Stimulated activated CD8-positive, alpha-beta memory T cell treated with anti-CD3 and anti-CD28 coated beads, Interleukin-2, amount 100 ng/mL, for 48 hours (primary cell): ENCODE measurements at places on chromosomes 4 and X.

- no peak for DNase-seq
Observed at GRCh38 chr4:158067646-158068045, 105.2 kb downstream of the GASK1B start.

DNA sequence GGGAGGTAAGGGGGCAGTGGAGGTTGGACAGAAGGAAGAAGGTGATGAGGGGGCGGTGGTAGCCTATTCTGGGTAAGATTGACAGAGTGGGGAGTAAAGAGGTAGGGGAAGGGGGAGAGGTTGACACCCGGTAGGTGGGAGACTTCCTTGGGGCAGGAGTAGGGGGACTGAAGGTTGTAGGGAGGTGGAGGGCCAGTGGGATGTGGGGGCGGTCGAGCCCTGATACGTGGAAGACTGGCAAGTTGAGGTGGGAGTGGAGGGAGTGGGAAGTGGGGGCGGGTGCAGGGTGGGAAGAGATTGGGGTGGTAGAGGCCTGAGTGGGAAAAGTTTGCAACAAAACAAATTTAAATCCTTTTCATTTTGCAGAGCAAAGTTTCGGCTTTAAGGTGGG is 1.7 kb downstream of the GCNA start:
- no peak for DNase-seq

- no peak for DNase-seq
Observed at GRCh38 chr4:94701631-94702300, 56.0 kb upstream of the BMPR1B start.

DNA sequence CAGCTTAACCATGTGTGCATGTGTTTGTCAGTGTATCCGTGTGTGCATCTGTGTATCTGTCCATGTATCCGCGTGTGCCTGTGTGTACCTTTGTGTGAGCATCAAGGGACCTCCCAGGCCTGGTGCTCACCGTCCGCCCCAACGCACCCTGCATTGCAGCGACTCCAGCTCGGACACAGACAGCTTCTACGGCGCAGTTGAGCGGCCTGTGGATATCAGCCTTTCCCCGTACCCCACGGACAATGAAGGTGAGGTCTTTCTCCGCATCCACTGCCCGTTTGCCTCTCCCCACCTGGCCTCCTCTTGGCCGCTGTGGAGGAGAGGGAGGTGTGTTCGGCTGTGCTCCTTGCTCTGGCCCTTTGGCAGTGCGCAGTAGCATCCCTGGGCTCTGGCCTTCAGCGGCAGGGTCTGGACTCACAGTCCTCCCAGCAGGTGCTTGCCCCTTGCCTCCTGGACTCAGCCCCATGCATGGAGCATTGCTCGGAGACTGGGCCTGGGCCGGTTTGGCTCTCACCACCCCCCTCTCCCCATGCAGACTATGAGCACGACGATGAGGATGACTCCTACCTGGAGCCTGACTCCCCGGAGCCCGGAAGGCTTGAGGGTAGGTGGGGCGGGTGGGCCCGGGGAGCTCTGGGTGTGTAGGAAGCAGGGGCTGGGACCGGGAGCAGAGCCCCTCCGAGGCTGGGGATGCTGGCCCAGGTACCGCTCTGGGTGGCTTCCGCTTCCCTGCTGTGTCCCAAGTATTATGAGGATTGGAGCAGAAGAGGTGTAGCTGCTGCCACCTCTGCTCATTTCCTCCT is 16.4 kb upstream of the ADD1 start:
- no peak for DNase-seq

DNA sequence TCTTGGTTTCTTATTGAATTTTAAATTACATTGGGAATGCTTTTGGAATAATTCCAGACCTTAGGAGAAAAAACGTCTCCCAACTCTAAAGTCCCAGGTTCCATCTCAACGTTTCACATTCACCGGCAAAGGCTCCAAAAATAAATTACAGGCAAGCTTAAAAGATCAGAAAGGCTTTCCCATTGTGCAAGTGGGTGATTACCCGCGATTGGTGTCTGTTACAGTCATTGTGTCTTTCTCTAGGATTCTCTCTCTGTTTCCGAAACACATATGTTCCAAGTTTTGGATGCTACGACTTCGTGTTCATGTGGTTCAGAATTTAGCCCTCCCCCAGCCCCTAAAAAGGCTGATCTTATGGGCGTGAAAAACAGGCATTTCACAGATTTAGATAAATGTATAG is 41.8 kb downstream of the PALLD start:
- no peak for DNase-seq

- no peak for DNase-seq
Observed at GRCh38 chr4:156606554-156607477, 364.8 kb downstream of the PDGFC start.

DNA sequence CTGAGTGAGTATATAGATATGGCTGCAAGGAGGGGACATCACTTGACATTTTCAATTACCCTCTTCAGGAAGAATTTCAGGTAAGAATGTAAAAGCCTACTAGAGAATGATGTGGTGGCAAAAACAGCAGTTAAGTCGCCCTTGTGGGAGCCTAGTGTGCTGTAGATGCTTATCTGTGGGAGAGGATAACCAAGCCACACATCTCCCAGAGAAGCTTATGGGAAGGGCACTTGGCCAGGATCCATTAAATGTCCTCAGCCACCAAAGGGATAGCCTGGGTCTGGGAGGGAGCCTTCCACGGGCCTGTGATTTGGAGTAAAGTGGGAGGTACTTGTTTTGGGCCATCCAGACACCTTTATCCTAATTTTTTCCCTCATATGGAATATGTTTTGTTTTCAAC is 41.3 kb upstream of the BCLAF3 start:
- DNase-seq: no peak

GRCh38 chrX:150018931-150019361 is 80.7 kb upstream of the EOLA2 start:
- no peak for DNase-seq

- DNase-seq: no peak
Observed at GRCh38 chrX:119991005-119991787, 47.6 kb upstream of the NKAP start.

- no peak for DNase-seq
Observed at GRCh38 chr4:26762650-26763049, 98.0 kb upstream of the STIM2 start.

DNA sequence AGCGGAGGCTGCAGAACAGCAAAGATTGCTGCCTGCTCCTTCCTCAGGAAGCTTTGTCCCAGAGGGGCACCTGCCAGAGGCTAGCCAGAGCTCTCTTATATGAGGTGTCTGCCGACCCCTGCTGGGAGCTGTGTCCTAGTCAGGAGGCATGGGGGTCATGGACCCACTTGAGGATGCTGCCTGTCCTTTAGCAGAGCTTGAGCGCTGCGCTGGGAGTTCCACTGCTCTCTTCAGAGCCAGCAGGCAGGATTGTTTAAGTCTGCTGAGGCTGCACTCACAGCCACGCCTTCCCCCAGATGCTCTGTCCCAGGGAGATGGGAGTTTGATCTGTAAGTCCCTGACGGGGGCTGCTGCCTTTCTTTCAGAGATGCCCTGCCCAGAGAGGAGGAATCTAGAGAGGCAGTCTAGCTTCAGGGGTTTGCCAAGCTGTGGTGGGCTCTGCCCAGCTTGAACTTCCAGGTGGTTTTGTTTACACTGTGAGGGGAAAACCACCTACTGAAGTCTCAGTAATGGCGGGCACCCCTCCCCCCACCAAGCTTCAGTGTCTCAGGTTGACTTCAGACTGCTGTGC is 10.9 kb downstream of the DCK start:
- DNase-seq: peak; percentile 20
